ENCODE measurements at places on chromosomes 3 and 15.

GRCh38 chr3:183818706-183819624 lies 6.4 kb downstream of the MAP6D1 start:
- no peak for DNase-seq

DNA sequence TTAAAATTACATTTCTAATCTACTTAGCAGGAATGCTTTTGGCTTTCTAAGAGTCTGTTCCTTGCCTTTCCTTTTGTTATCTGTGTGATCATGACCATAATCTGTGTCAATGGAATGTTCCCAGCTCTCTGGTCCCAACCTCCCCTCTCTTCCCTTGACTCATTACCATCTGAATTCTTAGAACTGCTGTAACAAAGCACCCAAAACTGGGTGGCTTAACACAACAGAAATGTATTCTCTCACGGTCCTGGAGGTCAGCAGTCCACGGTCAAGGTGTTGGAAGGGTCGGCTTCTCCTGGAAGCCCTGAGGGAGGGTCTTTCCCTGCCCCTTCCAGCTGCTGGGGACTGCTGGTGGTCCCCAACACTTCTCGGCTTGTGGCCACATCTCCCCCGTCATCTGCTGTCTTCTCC lies 81.1 kb downstream of the LRRK1 start:
- no peak for DNase-seq

DNA sequence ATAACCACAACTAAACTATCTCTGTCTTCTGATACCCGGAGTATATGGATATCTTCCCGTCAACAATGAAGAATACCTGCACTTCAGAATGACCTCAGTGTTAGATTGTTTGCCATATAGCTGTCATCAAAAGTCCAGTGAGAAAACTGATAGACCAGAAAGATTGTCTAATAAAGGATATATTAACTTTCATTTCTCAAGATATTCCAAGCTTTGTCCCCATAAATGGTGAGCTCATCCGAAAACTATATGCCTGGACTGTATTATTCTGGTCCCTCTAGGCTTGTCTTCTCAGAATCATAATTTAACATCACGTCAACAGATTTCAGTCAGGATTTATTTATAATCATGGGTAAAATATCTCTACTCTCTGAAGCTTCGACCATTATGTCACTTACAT lies 100.5 kb downstream of the ATP8B4 start:
- DNase-seq: no peak

DNA sequence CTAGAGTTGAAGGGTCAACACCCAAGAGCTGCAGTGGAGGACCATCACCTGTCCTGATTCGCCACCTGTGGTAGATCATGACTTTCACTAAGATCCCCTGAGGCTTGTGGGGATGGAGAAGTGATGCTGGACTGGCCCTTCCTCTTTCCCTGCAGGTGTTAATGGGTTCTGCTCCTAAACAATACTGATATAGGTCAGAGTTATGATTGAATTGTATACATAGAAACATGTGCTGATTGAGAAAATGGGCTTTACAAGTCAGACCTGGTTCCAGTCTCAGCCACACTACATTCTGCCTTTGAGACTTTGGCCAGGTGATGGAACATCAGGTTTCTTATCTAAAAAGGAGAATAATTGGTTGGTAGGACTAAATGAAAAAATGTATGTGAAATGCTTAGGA lies 418.9 kb upstream of the TPRG1 start:
- no peak for DNase-seq

DNA sequence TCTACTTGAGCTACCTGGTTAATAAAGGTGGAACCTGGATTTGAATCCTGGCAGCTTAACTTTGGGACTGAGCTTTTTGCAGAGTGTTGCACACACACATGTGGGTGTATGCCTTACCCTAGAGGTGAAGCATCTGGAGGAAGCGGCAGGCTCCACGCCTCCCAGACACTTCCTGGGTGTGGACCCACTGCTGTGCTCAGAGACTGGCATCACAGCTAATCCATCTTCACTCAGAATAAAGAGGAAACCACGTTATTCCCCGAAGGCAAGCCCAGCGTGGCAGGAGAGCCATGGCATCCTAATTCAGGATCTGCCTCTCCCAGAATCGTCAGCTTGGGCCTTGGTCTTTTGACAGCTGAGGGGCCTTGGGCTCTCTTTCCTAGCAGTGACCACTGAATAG lies 25.5 kb downstream of the CCDC13 start:
- no peak for DNase-seq

- peak; percentile 32 for DNase-seq
These were observed 89.0 kb upstream of the FNDC3B start for GRCh38 chr3:171950373-171950772.

DNA sequence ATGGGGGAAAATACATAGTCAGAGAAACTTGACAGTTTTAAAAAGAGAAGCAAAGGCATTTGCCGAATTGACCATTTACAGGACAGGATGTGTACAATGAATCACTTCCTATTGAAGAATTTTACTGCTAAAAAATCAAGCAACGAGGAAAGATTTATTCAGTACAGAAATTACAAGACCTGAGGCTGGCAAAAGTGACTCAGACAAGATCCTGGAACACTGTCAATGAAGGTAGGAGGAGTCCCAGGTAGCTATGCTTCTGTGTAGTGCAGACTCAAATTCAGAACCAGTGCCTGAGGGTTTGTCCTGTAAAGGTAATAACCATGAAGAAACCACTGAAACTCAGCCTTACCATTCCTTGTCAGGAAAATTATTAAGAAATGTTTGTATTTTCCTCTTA lies 120.9 kb downstream of the ZMAT3 start:
- no peak for DNase-seq
